ENCODE measurements at places on chromosomes 13 and 19. TPM values are rescaled to one million over a fixed set of nuclear protein-coding genes. Genes with fewer than 3 reads are reported as not detected.

The PSENEN gene
- total RNA-seq: 44.1 TPM

The ALOX5AP gene
- 75.4 TPM for total RNA-seq

The C19orf85 gene
- not detected for total RNA-seq

The HS6ST3 gene
- not detected for total RNA-seq

The TMPRSS9 gene
- not detected for total RNA-seq

The HIPK4 gene
- total RNA-seq: not detected

The ICAM4 gene
- total RNA-seq: 0.99 TPM

The CGB1 gene
- total RNA-seq: not detected

The PNMA8B gene
- 0.05 TPM for total RNA-seq

The METTL21C gene
- not detected for total RNA-seq

The C1QTNF9B gene
- total RNA-seq: not detected

The NTF4 gene
- total RNA-seq: not detected

The ZNF772 gene
- total RNA-seq: 9.1 TPM

The GPR12 gene
- total RNA-seq: not detected

GRCh38 chr19:49845414-49845813 is 5.5 kb upstream of the PTOV1 start:
- DNase-seq: no peak

GRCh38 chr19:5205381-5205780 is 135.2 kb downstream of the PTPRS start:
- DNase-seq: no peak

DNA sequence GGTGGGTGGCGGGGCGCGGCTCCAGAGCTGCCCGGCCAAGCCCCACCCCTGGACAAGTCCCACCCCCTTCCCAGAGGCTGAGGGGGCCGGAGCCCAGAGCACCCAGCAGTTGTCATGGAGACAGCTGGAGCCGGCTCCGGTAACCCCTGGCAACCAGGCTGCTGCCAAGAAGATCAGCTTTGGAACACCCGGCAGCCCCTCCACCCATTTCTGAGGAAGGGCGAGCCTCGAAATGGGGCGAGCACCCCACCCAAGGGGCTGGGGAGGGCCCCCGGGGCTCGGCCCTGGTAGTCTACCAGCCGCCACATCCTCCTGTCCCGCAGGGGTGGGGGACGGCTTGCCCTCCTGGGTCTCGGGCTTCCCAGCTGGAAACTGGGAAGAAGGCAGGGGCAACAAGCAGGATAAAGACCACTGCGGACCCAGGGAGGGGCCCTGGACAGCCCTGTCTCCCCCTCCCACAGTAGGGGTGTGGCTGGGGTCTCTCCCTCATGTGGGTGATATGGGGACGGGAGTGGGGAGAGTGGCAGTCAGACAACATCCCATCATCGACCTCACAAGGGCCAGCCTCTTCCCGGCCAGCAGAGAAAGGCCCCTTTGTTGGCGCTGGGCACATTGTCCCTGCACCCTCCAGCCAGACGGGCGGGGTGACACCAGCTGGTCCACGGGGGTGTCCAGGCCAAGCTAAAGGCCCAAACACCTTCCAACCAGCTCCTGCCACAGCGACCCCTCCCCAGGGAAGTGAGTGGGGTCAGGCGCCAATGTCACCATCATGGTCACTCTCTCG is 1.5 kb downstream of the CERS1 start:
- DNase-seq: no peak

GRCh38 chr19:51181377-51181912 is 39.3 kb downstream of the SIGLEC7 start:
- no peak for DNase-seq

DNA sequence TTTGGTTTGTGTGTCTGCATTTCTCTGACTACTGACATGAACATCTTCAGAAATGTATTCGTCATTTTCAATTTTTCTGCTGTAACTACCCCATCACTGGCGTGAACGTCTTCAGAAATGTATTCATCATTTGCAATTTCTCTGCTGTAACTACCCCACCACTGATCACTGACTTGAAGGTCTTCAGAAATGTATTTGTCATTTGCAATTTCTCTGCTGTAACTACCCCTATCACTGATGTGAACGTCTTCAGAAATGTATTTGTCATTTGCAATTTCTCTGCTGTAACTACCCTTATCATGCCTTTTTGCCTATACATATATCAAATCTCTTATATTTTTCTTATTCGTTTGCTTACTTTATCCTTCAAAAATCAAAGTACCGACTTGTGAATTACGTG is 274.0 kb downstream of the EFNB2 start:
- no peak for DNase-seq

GRCh38 chr13:84238381-84238780 is 356.1 kb upstream of the SLITRK1 start:
- DNase-seq: no peak

GRCh38 chr13:102302534-102302933 is 99.3 kb downstream of the FGF14 start:
- DNase-seq: no peak

- DNase-seq: no peak
Measured at GRCh38 chr19:2856457-2857050, 10.6 kb upstream of the ZNF556 start.

DNA sequence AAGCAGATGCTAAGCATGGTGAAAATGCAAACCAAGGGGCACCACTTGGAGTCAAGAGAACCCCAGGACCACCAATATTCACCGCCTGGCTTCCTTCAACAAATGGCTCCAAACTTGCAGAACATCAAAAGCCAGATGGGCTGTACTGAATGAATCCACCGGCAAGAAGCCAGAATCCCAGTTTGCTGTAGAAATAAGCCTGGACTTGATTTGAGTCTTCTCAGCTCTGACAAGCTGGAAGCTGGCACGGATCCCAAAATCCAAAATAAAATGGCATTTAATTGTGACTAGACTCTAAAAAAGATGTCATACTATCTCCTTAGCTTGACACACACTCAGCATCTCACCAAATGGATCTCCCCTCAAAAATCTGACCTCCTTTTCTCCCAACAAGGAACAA is 11.9 kb downstream of the EFNB2 start:
- no peak for DNase-seq

DNA sequence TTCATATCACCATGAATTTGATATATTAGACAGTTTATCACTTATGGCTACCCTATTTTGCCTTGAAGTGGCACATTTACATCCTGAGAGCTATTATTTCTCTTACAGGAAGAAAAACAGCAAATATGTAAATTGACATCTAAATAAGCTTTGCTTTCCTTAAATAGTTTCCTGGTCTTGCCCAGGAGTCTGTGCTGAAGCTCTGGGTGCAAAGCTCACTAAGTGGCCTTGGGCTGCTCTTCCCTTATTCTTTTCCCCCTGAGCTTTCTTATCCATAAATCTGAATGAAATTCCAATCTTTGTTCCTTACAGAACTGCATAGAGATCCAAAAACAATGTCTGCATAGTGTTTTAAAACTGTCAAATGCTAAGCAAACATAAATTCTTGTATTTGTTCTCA is 56.3 kb downstream of the TNFSF13B start:
- no peak for DNase-seq

DNA sequence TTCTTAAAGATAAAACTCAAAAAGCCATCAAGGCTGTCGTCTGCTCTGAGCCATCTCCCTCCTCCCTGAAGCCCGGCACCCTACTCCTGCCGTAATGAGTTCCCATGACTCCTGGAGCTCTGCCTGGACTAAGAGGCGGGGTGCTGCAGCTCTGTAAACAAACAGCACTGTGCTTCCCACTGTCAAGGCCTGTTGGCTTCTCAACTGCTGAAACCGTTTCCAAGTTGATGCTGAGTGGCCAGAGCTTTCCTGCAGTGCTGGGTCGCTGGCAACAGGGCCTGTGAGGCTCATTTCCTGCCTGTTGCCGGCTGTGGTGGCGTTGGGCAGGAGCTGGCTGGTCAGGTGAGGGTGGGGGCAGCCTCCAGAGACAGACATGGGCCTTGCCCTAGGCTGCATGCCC is 26.7 kb upstream of the ISYNA1 start:
- no peak for DNase-seq

- no peak for DNase-seq
Measured at GRCh38 chr13:109979228-109979627, 192.8 kb upstream of the IRS2 start.

DNA sequence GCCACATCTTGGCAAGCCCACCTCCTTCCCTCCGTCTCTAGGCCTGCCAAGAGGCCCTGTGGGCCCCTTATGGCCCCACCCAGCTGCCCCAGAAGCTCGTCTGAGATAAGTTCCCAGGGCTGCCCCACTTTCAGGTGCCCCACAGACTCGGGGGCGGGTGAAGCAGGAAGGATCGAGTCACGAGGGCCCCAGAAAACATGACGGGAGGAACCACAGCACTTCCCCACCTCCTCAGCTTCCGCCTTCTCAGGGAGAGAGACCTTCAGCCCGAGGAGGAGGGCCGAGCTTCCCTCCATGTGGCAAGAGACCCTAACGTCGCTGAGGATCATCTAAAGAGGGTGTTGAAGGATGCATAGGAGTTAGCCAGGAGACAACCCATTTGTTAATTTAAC is 4.5 kb upstream of the IL12RB1 start:
- DNase-seq: peak; percentile 90

- DNase-seq: peak; percentile 56
Measured at GRCh38 chr19:54415208-54415900, at the start of gene TTYH1. Gene TTYH1 (plus strand): TSS chr19:54415464. CDS start chr19:54415553, 89 bp downstream.

GRCh38 chr19:40210889-40211288 is 7.3 kb downstream of the TTC9B start:
- DNase-seq: no peak

Measured in activated CD8-positive, alpha-beta T cell treated with anti-CD3 and anti-CD28 coated beads, Interleukin-2, amount 10 ng/mL, durations not matched to agents 7 days and 5 days (primary cell).